ENCODE measurements at places on chromosomes 5 and 9.
A peak's percentile ranks its signal among the peaks of the same experiment; 100 is the strongest.

- no peak for DNase-seq
Measured at GRCh38 chr9:114718801-114719221, 36.8 kb upstream of the TEX48 start.

GRCh38 chr9:93821307-93821703 lies 133.8 kb downstream of the BARX1 start:
- DNase-seq = no peak

- DNase-seq = peak; percentile 36
Measured at GRCh38 chr9:76269789-76270188, 124.4 kb downstream of the RFK start.

GRCh38 chr5:110702704-110703103 lies 23.8 kb downstream of the TMEM232 start:
- DNase-seq = no peak

DNA sequence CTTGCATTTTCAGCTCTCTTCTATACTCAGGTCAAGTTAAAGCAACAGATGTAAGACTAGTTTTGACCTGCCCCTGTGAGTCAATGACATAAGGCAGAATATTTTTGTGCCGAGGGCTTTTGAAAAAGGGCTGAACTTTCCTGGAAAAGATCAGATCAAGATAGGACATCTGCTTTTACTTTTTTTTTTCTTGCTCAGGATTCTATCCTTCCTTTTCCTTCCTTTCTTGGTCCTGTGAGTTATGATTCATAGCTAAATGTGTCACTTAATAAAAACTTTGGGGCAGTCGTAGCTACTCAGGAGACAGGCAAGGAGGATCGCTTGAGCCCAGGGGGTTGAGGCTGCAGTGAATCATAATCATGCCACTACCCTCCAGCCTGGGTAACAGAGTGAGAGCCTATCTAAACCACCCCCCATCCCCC lies 84.3 kb upstream of the BRINP1 start:
- no peak for DNase-seq

DNA sequence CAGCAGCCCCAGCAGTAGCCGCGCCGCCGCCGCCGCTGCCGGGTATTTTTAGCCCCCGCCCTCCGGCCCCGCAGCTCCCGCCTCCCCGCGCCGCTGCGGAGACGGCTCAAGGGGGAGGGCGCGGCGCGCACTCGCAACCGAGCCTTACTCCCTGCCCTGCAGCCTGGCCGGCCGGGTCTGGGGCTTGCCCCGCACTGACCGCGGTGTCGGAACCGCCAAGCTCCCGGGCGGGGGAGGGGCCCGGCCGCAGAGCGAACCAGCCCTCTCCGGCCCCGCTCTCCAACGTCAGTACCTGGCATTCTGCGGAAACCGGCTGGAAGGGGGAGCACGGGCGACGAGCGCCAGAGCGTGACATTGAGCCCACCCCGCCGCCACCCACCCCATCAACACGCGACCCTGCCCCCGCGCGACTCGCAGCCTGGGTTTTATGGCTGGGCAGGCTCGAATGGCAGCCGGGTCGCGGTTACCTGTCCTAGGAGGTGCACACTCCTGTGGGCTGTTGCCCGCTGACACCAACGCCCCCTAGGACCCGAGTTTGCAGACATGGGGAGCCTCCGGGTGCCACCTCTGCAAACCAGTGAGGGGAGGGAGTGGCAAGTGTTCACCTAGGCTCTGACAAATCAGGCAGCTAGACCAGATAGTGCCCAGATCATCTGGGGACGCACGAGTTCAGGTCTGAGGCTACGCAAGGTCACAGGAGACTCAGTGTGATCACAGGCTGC lies at the start of gene ACSL6:
Gene ACSL6 (minus strand): TSS at position 37 of the 722 bp plus-strand sequence. CDS start 105 bp downstream, outside the sequence.
- no peak for DNase-seq

GRCh38 chr5:158264264-158264663 lies 405.3 kb upstream of the CLINT1 start:
- no peak for DNase-seq

DNA sequence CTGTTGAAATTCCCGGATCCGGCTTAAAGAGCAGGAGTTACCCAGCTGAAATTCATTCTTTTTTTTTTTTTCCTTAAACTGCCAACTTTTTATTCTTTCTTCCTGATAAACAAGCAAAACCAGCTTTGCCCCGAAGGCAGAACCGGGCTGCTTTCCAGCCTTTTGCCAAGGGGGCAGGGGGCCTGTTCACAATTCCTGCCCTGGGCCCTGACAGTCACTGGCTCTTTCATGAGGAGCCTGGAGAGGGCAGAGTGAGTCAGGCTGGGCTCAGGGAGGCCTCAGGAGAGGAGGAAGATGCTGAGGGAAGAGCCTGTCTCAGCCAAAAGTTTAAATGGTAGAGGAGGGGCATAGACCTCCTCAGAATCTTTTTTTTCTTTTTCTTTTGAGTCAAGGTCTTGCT lies 4.8 kb downstream of the GLIPR2 start:
- DNase-seq = no peak

GRCh38 chr5:147436596-147436995 lies 73.3 kb downstream of the DPYSL3 start:
- no peak for DNase-seq

- DNase-seq = no peak
Measured at GRCh38 chr5:113047234-113047633, 70.6 kb downstream of the DCP2 start.

DNA sequence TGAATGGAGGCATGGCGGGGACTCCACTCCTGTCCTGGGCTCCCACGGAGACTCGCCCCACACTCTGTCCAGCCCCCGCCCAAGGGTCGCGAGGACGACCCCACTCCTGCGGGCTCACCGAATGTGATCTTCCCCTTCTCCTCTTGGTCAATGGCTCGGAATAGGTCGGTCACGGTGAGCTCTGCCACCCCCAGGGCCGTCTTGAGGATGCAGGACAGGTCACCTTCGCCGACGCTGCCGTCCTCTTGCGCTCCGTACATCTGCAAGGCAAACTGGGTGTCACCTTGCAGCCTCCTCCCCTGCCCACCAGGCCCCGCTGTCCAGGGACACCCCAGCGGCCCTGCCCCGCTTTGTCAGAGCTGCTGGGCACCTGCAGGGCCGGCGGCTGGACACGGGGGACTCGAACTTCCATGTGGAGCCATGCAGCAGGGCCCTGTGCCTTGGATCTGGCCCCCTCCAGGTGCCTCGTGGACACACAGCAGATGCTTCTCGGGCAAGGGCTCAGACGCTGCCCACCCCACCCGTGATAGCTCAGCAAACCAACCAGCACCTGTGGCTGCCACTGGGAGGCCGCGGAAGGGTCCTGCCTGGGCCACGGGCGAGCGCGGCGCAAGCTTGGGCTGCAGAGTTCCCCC lies 21.5 kb upstream of the SLC6A3 start:
- no peak for DNase-seq

GRCh38 chr9:126114850-126115460 lies 211.7 kb upstream of the MVB12B start:
- no peak for DNase-seq

DNA sequence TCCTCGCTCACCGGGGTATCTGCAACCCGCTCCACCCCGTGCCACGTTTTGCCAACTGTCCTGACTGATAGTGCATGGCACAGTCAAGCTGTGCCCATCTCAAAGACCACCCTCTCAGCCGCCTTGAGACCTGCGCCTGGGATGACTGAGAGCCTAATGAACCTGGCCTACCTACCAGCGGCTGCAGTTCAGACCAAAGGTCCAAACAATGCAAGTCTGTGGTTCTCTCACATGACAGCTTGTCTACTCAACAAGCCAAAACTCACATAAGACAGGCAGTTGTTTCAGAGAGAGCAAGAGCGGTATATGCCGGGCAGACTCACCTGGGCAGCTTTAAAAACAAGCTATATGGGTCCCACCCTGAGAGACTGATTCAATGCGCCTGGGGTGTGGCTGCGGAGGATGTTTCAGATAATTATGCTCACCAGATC lies 70.5 kb downstream of the EPB41L4B start:
- no peak for DNase-seq

DNA sequence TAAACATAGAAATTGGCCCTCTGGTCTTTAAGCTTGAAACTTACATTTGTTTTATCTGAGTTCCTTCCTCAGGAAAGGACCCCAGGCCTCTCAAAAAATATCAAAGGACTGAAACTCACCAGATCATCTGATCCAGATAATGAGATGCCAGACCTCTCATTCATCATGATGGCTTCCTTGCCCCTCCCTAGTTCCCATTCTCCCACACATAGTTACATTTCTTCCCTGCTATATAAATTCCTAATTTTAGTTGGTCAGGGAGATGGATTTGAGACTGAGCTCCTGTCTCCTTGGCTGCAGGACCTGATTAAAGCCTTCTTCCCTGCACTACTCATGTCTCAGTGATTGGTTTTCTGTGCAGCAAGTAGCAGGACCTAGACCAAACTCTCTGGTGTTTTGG lies 119.4 kb upstream of the SPIN1 start:
- no peak for DNase-seq

DNA sequence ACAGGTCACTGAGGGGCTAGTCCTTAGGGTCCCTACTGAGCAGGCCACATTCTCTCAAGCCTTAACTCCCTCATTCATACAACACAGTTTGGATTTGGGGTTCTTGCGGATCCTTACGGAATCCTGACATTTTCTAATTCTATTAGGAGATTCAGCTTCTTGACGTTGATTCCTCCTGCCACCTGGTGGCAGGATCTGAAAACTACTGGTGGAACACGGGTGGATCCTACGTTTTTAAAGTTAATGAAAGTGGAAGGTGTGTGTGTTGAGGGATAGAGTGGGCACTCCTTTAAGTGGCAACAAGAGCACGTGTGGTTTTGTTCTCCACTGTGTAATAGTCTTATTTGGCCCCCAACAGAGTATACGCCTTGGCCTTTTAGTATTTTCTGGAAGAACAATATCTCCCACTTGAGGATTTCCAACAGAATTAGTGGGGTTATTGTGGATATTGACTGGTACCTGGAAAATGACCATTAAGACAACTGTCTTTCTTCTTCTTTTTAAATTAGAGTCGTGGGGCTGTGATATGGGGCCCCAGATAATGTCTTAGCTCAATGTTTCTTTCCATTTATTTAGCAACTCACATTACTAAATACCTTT lies 25.2 kb downstream of the SLC28A3 start:
- peak; percentile 61 for DNase-seq

DNA sequence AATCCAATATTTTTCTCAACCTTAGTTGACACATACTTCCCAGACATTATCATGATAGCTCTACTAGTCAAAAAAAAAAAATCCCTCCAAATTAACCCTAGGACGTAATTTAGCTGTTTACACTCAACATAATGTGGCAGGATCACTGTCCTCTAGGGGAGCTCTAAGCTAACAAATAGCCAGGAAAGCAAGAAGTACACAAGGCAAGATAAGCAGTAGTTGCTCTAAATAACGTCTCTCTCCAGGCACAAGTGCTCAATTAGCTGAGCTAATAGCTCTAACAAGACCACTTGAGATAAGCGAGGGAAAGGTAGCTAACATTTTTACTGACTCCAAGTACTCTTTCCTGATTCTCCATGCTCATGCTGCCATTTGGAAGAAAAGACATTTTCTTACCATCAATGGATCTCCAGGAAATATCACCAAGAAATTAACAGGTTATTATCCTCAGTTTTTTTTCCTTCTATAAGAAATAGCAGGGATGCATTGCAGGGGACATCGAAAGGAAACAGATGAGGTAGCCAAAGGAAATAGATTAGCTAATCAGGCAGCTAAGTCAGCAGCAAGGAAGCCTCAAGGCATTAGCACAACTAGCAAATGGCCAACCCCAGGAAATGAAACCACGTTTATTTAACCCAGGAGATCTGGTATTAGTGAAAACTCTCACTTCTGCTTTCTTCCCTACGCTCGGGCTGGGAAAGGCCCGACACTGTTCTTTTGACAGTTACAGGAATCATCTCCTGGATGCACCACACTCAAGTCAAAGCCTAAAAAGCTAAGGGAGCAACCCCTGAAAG lies 614.1 kb downstream of the PTPRD start:
- DNase-seq = no peak

DNA sequence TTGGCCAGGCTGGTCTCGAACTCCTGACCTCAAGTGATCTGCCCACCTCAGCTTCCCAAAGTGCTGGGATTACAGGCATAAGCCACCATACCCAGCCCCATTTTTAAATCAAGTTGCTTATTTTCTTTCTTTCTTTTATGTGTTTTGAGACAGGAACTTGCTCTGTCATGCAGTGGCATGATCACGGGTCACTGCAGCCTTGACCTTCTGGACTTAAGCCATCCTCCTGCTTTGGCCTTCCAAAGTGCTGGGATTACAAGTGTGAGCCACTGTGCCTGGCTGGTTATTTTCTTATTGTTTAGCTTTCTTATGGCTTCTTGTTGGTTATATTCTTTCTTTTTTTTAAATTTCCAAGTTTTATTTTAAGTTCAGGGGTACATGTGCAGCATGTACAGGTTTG lies 79.7 kb upstream of the C5orf63 start:
- DNase-seq = no peak

DNA sequence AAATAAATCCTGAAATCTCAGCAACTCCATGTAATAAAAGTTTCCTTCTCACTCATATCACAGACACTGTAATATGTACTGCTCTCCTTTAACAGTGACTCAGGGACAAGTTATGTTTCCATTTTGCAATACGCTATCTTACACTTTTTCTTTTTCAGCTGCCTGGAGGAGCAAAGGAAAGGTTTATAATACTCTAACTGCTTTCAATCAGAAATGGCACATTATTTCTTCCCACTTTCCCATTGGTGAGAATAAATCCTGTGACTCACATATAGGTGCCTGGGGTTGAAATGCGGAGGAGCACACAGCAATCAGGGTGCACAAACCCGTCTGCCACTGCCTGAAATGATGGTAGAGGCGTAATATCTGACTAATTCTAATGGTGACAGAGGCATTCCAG lies 186.6 kb downstream of the HINT1 start:
- DNase-seq = no peak

DNA sequence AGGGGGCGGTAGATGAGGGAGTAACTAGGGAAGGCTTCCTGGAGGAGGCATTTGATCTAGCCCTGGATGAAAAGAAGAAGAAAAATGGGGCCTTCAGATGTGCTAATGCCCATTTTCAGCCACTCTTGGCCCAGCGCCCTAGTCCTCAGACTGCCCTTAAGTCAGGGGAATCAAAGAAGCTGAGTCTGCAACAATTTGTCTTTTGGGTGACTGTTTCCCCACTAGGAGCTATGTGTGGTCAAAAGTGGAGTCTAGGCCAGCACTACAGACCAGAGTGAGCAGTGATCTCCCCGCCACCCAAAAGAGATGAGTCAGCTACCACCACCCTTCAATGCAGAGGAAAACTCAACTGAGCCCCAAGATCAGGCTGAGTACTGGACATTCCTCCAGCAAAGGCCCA lies 542.1 kb downstream of the BNC2 start:
- DNase-seq = no peak

DNA sequence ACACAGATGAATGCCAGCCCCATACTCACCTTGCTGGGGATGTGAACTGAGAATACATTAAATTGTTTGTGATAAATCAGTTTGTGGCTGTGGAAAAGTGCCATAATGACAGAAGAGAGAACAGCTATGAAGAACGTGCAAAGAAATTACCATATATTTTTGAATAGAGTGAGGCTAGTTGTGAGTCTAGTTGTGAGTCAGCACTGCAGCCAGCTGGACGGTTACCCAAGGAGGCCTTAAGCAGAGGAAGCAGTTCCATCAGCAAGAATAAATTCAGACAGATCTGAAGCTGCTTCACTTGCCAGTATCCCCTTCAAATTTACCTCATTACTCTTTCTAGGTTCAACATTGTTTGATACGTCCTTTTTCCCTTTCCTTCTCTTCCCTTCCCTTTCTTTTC lies 446.0 kb downstream of the MTRR start:
- no peak for DNase-seq

GRCh38 chr9:137402746-137403145 lies 20.2 kb downstream of the EXD3 start:
- no peak for DNase-seq

All from muscle of arm (tissue), 14 donors.